ENCODE measurements at places on chromosomes 2 and 18.

DNA sequence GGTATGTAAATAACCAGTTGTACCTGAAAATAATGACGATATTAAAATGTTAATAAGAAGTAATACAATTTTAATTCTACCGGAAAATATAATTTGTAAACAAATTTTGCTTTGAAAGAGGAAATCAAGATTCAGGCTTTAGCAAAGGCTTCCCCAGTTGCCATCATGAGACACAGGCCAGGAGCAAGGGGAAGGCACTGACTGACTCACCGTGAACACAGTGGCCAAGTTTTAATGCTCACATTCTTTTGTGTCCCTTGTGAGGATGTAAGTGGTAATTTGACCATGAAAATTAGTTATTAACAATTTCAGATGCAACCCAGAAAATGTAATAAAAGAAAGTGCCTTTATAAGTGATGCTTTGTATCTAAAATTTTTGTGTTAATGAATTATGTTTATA is 164.1 kb downstream of the GREB1L start:
- DNase-seq = no peak

GRCh38 chr2:135773917-135774316 is 32.3 kb downstream of the UBXN4 start:
- no peak for DNase-seq

- no peak for DNase-seq
Observed at GRCh38 chr2:174184504-174184903, 63.8 kb downstream of the OLA1 start.

DNA sequence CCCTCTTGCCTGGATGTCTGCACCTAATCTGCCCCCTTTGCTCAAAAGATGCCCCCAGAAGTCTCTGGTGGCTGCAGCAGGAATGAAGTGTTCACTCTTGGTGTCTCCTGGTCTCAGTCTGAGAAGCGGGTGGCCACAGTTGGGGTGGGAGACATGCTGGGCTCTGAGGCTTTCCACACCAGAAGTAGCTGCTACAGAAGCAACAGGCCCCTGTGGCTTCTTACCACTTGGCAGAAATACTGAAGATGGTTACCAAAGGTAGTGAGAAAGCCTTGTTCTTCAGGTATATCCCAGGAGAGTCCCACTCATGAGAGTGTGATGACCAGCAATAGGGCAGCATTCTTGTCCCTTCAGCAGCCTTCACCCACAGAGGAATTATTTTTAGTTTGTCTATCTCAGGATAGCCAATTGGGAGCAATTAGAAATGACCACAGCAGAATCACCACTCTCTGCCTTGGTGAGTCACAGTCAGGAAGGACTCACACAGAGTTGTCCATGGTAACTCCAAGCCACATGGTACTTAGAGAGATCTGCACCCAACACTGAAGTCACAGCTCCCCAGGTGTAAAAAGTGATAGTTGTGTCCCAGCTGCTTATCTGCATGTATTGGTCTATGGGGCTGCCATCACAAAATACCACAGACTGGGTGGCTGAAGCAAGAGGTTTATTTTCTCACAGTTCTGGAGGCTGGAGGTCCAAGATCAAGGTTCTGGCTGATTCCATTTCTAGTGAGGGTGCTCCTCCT is 169.8 kb upstream of the ID2 start:
- DNase-seq = no peak

DNA sequence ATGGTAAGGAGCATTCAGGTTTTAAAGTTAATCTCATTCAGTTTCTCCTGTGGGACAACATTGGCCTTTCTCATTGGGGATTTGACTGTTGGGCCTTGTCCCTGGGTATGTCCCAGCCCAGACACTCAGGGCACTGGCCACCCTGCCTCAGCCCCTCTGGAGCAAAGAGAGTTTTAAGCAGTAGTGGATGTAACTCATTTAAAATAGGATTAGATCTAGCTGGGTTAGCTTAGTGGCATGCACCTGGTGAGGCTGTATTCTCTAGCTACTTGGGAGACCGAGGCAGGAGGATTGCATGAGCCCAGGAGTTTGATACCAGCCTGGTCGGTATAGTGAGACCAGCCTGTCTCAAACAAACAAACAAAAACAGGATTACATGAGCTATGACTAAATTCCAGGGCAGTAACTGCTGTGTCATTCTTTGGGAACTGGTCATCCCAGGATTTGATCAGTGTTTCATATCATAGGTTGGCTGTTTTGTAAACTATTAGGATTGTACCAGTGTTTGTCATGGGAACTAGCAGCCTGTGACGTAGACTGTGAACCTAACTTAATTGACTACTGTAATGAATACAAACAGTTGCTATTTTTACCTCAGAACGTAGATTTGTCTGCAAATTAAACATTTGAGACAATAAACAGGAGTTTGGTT is 12.5 kb downstream of the INPP4A start:
- DNase-seq = no peak

- no peak for DNase-seq
Observed at GRCh38 chr2:137522620-137523011, 441.7 kb upstream of the HNMT start.

GRCh38 chr2:61179701-61180639 is 18.0 kb downstream of the C2orf74 start:
- DNase-seq = no peak

GRCh38 chr2:64214281-64215115 is 70.3 kb upstream of the PELI1 start:
- DNase-seq = peak; percentile 40

GRCh38 chr2:188295067-188295685 is 3.5 kb downstream of the GULP1 start:
- no peak for DNase-seq

DNA sequence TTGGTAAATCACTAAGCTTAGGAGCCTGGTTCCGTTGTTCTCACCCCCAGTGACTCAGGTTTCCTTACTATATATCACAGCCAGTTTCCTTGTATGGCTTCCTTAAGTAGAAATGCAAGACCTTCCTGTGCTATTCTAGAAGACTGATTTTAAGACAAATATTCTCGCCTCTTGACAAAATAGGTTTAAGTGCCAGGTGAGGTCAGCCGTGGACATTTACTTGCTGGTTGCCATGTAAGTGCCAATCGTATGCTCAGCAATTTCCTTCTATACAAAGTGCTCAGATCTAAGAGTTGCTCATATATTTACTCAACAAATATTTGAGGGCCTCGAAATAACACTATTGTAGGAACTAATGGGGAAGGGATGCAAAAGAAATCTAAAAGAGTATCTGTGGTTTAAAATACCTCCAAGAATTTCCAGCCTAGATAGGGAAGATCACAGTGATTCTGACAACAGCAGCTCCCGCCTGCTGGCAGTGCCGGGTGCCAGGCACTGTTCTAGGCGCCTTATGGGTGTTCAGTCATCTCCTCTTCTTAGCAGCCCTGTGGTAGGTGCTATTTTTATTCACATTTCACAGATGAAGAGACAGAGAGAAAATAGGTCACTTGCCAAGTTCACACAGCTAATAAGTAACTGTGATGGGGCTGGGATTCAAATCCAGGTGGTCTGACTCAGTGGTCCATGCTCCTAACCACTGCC is 95.3 kb upstream of the B3GNT7 start:
- DNase-seq = no peak

DNA sequence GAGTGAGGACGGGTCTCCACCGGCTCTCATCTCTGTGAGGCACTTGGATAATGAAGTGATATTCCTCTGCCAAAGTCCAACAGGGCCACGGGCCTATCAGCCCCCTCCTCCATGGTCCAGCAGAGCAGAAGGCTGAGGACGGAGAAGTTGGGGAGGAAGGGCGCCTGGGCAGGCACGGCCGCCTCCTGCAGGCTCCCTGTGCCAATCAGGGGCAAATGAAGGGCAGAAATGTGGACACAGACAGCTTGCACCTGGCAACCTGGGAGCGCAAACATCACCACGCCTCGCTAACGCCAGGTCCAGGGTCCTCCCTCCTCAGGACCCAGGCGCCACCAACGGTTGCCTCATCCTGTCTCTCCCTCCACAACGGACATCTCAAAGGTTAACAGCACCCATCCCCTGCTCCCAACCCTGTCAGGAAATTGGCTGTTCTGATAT is 24.3 kb downstream of the SMAD7 start:
- no peak for DNase-seq

All from activated CD4-positive, alpha-beta T cell treated with anti-CD3 and anti-CD28 coated beads, Interleukin-2, amount 50 U/mL, for 48 hours (primary cell).